ENCODE measurements at places on chromosomes 3 and 15.

DNA sequence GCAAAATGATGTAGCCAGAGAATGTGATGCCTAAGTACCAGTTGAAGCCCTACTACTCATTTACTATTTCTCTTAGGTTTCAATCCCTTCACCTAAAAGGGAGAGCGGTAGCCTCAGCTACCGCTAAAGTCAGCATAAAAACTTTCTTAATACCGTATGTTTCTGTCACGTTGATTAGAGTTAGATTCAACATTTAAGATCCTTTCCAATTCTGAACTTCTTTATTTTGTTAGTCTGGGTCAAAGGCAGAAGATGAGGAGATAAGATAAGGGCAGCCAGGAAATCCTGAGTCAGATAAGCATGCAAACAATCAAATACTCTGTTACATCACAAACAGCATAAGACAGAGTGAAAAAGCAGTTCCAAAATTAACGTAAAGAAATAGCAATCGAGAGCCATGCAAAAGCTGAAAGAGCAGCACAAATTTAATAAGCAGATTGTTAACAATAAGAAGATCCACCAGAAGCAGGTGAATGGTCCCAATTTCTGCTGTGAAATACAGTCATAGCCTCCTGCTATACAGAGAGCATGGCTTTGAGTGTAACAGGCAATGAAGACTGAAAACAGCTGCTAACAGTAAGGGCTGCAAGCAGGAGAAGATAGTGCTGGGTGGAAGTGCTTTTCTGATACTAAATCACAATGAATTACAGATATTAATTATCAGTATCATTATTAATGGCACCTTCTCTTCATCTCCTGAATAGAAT, 3.0 kb downstream of the TMEM207 start:
- no peak for DNase-seq

DNA sequence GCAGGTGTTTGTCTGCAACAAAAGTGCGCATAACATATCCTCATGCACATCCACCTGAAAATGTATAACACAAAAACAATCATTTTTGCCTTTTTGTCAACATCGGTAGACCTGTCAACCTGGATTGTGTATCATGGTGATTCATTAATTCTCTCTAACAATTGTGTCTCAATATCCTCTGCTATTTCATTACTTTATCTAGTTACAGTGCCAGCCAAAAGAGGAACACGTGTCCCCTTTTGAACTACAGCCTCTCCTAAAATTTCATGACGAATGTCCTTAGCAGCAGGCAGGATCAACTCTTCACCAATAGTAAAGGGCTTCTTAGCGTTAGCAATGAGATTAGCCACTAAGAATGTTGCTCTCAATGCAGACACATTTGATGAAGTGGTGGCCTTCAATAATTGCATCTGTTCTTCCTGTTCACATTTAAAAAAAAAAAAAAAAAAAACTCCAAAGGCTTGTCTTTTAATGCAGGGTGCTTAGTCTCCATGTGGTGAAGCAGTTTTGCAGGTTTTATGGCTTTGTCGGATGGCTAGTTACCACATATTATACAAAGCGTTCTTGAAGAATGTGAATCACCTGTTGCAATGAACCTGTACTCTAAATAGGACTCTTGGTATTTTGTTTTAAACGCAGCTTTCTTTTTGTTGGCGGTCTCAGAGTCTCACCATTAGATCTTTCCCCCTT, 45.7 kb upstream of the MCTP2 start:
- no peak for DNase-seq

DNA sequence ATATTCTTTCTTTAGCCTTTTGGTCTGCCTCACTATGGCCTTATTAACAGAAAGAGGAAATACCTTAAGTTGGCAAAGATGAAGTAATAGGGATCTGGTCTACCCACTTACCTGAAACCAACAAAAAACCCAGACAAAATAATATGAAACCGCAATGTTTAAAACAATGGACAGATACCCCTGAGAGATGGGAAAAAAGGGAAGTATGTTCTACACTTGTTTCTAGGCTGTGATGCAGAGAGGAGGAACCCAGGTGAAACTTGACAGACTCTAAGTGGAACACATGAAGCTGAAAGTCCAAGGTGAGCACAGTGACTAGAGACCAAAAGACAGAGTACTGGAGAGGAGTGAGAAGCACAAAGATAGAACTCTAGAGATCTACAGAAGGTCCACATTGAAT, 78.4 kb downstream of the NR2E3 start:
- no peak for DNase-seq

DNA sequence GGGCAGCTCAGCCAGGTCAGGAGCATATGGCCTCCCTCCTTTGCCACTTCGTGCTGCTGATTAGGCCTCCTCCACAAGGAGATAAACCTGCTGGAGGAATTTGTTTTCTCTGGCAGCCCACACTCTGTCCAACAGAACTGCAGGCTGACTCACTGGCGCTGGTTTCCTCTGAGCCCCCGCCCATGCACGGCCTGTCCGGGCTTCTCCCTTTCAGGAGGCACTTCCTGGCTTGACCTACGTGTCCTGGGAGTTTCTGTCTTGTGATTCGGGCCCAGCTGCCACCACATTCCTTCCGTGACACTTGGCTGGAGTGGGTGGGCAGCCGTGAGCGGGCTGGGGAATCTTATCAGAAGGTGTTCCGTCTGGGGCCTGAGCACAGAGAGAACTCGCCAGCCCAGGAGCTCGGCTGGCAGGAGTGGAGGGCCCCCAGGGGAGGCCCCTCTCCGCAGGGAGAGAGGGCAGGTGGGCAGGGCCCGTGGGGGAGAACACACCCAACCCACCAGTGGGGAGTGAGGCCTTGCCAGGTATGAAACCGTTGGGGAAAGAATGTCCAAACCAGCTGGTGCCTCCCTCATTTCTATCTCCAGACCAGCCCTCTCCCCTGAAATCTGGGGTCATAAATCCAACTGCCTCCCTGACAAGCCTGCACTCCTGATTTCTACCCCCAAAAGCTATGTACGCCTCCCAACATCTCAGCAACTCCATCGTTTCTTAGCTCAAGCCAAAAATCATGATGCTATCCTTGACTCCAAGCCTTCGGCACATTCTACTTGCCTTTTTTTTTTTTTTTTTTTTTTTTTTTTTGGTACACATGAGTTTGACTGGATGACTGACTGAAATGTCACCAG, 110.6 kb upstream of the MEF2A start:
- DNase-seq: no peak

- DNase-seq: peak; percentile 8
These were observed 139.4 kb downstream of the FHIT start for GRCh38 chr3:61111825-61112224.
